ENCODE measurements at places on chromosomes 13 and 19. TPM values are rescaled to one million over a fixed set of nuclear protein-coding genes. Genes with fewer than 3 reads are reported as not detected.
A peak's percentile ranks its signal among the peaks of the same experiment; 100 is the strongest.

Gene GPR12
- total RNA-seq = not detected

- no peak for DNase-seq
Observed at GRCh38 chr13:21079221-21079620, 17.8 kb upstream of the LATS2 start.

- DNase-seq = peak; percentile 59
Observed at GRCh38 chr19:15297416-15298224, 34.7 kb downstream of the BRD4 start.

- DNase-seq = no peak
Observed at GRCh38 chr19:38850976-38851621, 1.3 kb upstream of the HNRNPL start.

GRCh38 chr19:42288881-42289555 lies 12.9 kb upstream of the PRR19 start:
- no peak for DNase-seq

GRCh38 chr13:45441633-45442032 lies 23.1 kb upstream of the COG3 start:
- DNase-seq = no peak

DNA sequence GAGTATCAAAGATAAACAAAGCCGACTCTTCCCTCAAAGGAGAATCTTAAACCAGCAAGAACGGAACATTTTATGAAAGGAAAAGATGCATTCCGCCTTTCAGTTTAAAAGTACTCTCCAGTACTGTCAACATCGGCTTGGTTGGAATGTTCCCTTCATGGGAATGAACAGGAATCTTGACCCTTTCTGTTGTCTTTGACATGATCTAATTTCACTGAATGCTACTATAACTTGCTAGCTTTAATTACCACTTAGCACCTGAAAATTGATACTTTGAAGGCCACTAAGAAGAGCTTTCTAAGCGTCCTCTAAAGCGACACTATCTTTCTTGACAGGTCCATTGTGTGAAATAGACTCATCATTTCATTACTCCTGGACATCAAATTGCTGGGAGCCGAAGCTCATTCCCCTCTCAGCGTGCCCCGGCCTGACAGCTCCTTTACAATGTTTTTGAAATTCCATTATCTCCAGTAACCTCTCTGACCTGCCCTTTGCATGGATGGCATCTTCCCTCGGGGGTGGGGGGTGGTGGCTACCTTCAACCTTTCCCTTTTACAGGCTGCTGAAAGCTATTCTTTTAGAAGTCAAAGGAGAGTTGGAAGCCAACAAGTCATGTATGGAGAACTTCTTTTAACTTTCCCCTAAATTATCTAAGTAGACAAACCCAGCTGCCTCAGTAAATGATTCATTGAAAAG lies 67.9 kb downstream of the EFNB2 start:
- DNase-seq = no peak
